Aorta (tissue), 5 donors: ENCODE measurements at places on chromosomes 13 and 19. TPM values are rescaled to one million over a fixed set of nuclear protein-coding genes. Genes with fewer than 3 reads are reported as not detected.

The IGFL1 gene
- not detected for polyA plus RNA-seq

The TMEM143 gene
- polyA plus RNA-seq, result 6.4 TPM

The PAF1 gene
- 43.8 TPM for polyA plus RNA-seq

The LTBP4 gene
- 140 TPM for polyA plus RNA-seq

The GJA3 gene
- polyA plus RNA-seq, result 0.03 TPM

The RXFP2 gene
- not detected for polyA plus RNA-seq

The C19orf85 gene
- polyA plus RNA-seq, result not detected
